ENCODE measurements at places on chromosomes 16 and 17.

- no peak for DNase-seq
Observed at GRCh38 chr16:49049191-49049590, 232.4 kb downstream of the CBLN1 start.

GRCh38 chr17:64437944-64438525 is 10.9 kb upstream of the MILR1 start:
- no peak for DNase-seq

DNA sequence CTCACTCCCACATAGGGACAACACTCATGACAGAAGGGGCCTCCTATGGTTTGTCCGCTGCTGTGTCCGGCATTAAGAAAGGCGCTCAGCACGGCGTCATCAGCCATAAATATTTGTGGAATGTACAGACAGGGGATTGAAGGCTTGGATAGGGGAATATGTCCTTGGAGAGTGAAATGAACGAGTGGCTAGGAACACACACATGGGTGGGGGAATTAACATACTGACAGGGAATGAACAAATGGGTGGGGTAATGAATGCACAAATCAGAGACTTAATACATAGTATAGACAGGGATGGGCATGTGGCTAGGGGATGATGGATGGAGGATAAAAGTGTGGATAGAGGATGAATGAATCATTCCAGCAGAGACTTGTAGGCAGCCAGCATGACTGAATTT is 154.0 kb upstream of the HSBP1 start:
- DNase-seq: no peak

DNA sequence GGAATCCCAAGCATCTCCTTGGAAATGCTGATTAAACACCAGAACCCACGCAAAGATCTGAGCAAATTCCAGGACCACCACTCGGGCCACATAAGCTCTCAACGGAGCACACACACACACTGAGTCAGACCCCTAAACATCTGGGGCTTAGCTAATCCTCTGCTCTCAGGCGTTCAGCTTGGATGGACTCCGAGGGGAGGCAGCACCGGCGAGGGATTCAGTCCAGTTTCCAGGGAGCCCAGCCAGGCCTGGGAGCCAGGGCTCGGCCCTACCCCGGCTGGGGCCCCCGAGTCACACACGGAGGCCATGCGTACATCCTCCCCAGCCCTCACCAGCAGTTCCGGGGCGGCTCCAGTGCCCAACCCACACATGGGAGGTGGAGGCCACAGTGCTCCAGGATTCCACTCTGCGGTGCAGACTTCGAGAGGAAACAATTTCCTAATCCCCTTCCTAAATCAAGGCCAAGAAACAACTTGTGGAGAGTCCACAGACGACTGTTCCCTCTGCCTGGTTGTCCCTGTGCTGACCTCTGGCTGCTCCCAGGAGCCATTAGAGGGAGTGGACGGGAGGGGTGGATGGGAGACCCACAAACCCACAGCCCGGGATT is 70.5 kb downstream of the GAS7 start:
- no peak for DNase-seq

GRCh38 chr16:75916451-75916850 is 190.2 kb upstream of the CPHXL start:
- no peak for DNase-seq

DNA sequence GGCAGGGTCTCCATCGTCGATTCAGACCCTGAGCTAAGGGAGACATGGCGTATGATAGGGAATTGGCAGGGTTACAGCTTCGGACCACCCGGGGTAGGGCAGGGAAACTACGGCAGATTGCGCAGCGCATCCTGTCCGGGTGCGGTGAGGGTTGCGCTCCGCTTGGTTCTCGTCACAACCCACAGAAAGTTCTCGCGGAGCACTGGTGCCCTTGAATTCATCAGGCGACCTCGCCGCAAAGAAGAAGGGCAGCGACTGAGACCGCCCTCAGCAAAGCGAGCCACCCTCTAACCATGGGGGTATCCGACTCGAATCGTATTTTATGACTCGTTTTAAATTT is 1.2 kb downstream of the HS3ST3B1 start:
- DNase-seq: no peak

GRCh38 chr17:15432807-15433611 is 34.4 kb downstream of the CDRT4 start:
- no peak for DNase-seq

GRCh38 chr16:74622005-74622404 is 15.1 kb upstream of the GLG1 start:
- DNase-seq: no peak

DNA sequence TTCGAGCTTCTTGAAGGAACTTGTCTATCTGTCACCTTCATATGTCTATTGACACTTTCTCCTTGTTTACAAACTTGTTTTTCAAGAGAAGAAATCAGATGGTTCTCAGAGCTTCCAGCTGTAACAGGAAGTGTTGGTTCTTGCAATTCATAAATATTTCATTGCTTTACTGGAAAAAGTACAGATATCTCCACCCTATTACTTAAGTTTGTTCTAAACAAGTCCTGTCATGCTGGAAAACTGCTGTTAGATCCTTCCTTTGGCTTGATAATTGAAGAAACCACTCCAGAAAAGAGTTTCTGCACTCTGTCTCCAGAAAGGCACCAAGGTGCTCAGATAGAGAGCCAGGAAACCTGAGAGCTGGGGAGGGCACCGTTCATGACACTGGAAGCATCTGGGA is 181.6 kb downstream of the DNAH9 start:
- DNase-seq: no peak

DNA sequence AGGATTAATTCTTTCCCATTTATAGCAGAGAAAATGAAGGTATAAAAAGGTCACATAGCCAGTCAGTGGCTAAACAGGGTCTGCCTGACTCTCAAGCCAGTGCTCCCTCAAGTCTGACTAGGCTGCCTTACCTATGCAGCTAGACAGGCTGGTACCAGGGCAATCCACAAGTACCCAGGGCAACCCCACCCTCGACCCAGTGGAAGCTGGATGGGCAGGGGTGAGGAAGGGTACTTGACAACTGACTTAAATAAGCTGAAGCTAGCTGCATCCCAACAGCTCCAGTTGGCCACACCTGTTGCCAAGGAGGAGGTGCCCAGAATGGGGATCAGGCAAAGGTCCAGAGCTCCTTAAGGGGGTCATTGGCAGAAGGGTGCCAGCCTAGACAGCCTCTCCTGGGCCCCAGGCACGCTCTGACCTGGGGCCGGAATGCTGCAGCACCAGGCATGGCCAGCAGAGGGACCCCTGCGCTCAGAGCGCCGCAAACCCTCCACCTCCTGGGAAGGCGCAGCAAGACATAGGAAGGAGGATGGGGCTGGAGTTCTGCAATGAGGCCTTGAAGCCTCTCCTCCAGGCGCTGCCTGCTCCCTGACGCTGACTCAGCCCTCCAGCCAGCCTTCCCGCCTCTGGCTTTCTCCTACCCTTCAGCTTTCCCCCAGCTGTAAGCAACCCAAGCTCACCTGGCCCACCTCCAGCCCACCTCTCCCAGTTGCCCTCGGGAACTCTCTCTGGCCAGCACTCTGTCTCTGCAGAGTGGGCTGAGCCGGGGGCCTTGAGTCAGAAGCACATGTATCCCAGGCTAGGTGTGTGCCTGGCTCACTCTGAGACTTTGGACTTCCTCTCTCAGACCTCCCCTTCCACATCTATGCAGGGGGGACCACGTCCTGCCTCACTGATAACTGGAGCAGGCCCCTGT is 28.8 kb downstream of the MPP2 start:
- peak; percentile 40 for DNase-seq

- no peak for DNase-seq
Observed at GRCh38 chr16:55563797-55564196, 2.7 kb upstream of the CAPNS2 start.

GRCh38 chr17:40622509-40622928 is 25.1 kb downstream of the SMARCE1 start:
- DNase-seq: no peak

GRCh38 chr16:59905131-59905530 is 1171.0 kb upstream of the GOT2 start:
- DNase-seq: no peak

DNA sequence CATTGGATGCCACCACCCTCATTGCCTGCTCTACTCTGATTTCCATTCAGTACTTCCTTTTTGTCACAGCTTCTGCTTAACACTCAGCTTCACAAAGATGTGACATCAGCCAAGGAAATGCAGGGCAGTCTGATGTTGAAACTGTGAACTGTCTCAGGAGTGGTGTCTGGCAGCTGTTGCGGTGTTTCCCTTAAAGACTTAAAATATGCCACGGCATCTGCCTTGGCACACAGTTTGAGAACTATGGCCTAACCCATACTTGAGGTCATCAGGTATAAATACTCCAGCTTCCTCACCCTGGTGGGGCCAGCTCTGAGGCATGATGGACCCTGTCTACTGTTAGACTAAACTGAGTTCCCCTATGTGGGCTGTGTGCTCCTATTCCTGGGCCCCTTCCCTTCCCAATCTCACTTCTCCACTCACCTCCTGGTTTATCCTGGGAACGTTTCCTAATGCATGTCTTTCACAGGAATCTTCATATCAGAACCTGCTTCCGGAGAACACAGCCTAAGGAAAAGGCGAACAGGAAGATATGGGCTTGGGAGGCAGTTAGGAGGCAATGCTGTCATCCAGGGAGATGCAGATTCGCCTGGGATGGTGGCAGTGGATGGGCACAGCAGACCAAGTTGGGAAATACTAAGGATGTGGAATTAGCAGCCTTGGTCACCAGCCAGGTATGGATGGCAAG is 96.5 kb downstream of the WSCD1 start:
- no peak for DNase-seq

DNA sequence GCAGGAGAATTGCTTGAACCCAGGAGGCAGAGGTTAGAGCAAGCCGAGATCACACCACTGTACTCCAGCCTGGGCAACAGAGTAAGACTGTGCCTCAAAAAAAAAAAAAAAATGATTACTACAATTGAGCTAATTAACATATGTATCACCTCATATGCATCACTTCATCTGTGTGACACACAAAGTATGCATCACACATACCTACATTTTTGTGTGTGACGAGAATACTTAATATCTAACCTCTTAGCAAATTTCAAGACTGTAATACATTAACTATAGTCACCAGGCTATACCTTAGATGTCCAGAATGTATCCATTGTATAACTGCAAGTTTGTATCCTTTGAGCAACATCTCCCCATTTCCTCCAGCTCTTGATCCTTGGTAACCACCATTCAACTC is 214.2 kb upstream of the MON1B start:
- DNase-seq: no peak

DNA sequence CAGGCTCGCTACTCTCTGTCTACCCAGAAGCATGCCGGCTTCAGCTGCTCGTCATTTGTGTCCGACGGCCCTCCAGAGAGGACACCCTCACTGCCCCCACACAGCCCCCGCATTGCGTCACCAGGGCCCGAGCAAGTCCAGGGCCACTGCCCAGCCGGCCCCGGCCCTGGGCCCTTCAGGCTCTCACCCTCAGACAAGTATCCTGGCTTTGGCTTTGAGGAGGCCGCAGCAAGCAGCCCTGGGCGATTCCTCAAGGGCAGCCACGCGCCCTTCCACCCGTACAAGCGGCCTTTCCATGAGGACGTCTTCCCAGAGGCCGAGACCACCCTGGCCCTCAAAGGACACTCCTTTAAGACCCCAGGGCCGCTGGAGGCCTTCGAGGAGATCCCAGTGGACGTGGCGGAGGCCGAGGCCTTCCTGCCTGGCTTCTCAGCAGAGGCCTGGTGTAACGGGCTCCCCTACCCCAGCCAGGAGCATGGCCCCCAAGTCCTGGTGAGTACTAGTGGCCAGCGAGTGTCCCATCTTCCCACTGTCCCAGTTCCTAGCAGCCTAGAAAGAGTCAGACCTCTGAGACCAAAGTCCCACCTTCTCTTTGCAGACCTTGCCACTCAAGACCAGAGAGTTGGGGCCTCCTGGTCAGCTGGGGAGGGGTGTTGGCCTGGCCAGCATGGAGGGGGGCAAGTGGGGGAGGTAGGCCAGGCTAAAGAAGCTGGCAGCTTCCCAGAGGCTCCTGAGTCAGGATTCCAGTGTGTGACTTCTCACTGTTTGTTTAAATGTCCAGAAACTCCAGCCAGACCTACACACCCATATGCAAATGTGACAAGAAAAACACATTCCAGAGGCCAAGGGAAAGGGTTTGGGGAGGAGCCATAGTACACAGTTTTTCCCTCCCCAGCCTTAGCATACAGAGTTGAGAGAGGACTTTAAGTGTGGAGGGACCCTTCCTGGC is 18.6 kb downstream of the FOXN1 start:
- no peak for DNase-seq

DNA sequence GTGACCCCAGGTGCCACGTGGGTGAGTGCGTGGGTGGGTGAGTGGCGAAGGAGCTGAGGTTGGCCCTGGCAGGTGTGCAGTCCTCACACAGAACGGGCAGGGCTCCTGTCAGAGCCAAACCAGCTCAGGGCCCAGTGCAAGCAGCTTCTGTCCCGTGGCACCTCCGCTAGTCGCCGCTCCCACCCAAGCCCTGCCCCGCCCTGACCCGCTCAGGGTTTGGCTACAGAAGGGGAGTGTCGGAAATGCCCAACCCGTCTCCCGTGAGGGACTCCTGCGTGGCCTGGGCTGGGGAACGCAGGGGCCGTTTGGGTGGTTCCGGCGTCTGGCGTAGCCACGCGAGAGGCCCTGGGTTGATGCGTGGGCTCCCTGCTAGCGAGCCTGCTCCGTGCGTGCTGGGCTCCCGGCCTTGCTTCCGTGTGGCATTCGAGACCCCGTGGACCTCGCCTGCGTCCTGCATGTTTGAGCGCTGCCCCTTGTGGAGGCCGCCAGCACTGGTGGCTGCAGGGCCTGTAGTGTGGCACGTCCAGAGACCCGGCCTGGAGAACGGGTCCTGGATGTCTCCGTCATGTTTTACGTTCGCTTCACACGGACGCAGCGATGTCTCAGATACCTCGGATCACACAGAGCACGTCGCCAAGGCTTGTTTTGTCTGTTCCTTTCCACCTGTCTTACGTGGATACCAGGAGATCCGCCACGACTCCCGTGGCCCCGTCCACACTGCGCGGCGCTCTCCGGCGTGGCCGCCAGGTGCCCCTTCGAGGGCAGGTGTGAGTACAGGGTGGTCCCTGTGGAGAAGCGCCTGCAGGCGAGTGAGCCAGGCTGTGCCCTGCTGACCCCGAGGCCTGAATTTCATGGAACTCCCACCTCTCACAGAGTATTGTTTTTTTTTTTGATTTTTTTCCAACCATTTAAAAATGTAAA is 10.2 kb downstream of the CAPN15 start:
- no peak for DNase-seq

GRCh38 chr17:79943347-79944241 is 92.1 kb downstream of the TBC1D16 start:
- no peak for DNase-seq

GRCh38 chr16:767743-768235 is 7.3 kb downstream of the MSLN start:
- DNase-seq: no peak

GRCh38 chr17:57626520-57627210 is 118.4 kb downstream of the CCDC182 start:
- no peak for DNase-seq

- DNase-seq: no peak
Observed at GRCh38 chr17:69547230-69547629, 132.7 kb downstream of the MAP2K6 start.

GRCh38 chr17:8451933-8452614 is 16.4 kb downstream of the NDEL1 start:
- DNase-seq: no peak
